NCI-H2081 treated with DMSO at 0.1 percent for 48 hours (cell line): ENCODE measurements at places on chromosomes 16 and 17.

GRCh38 chr17:7262935-7263800 is 890 bp upstream of the CLDN7 start:
- DNase-seq: no peak

- no peak for DNase-seq
These were observed 27.8 kb upstream of the GHDC start for GRCh38 chr17:42221886-42222745.

DNA sequence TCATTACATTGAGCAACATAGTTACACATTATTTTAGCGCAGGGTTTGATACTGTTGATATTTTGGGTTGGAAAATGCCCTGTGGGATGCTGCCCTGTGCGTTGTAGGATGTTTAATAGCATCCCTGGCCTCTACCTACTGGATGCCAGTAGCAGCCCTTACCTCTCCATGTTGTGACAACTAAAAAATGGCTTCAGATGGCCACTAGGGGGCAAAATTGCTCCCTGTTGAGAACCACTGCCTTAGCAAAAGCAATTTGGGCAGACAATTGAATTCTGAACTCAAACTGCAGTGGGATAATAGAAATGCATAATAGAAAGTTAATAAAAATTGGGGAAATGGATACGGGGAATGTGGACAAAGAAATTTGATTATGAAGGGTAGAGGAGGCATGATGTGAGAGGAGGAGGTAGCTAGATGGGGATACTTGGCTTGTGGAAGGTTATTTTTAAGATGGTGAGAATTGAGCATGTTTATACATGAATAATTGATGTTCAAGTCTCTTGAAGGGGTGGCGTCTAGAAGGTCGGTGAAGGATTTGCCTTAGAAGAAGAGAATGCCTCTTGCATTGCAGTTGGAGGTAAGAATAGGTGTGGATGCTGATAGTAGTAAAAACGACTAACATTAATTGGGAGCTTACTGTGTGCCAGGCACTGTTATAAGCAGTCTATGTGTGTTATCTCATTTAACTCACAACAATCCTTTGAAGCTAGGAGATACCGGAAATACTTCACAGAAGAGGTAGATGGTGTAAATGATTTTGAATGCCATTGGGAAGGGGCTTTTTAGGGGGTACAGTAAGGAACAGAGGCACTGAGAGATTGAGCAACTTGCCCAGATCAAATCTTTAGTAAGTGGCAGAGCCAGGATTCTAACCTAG is 19.0 kb downstream of the HEATR9 start:
- no peak for DNase-seq

DNA sequence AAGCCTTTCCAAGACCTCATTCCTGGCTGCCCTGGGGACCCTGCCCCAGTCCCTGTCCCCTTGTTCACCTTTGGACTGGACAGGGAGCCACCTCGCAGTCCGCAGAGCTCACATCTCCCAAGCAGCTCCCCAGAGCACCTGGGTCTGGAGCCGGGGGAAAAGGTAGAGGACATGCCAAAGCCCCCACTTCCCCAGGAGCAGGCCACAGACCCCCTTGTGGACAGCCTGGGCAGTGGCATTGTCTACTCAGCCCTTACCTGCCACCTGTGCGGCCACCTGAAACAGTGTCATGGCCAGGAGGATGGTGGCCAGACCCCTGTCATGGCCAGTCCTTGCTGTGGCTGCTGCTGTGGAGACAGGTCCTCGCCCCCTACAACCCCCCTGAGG is 38.7 kb upstream of the IL21R start:
- DNase-seq: no peak

DNA sequence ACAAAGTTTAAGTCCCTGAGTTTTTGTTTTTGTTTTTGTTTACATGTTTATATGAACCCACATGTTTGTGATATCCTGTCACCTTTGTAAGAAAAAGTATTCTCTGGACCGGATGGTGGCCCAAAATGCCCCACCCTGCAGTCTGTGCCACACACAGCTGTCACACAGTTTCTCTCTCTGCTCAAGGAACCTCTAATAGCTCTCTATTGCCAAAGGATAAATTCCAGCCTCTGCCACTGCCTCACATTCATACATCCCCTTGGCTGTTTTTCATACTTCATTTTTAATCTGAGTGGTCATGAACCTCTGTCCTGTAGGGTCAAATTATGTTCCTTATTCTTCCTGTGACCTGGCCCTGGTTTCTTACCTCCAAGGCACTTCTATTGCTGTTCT is 520.3 kb upstream of the CDH5 start:
- DNase-seq: no peak

DNA sequence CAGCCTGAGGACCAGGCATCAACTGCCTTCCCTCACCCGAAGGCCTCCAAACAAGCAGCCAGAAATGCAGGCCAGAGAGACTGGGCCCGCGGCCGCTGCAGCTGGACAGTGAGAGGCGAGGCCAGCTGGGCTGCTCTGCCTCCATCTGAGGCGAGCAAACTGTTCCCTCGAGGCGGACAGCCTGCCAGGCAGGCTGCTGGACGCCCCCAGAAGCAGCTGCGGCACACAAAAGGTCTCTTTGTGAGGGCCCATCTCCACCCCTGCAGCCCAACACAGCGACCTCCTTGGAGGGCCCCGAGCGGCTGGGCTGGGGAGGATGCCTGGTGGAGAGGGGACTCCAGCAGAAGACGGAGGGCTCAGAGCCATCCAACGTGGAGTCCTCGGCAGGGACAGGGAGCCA is 4.7 kb downstream of the CORO7 start:
- no peak for DNase-seq

- no peak for DNase-seq
These were observed 31.7 kb upstream of the IL21R start for GRCh38 chr16:27370318-27370717.

GRCh38 chr16:66574531-66574930 is 4.7 kb upstream of the CMTM2 start:
- DNase-seq: no peak

- DNase-seq: no peak
These were observed 56.0 kb downstream of the ACSM2A start for GRCh38 chr16:20507280-20507679.

DNA sequence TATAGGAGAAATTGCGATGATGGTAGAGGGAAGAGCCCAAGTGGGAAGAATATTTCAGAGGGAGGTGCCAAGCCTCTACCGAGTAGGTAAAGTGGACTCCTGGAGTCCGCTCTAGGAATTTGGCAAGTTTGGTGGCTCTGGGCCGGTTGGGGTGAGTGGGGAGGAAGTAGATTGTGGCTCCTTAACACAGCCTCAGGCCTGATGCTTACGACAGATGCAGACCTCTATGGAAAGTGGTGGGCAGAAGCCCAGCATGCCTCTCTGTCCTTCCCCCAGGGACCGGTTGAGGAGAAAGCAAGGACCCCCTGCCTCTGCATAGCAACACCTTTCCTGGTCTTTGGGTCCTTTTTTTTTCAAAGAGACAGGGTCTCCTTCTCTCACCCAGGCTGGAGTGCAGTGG is 55.9 kb upstream of the SIAH1 start:
- DNase-seq: no peak

DNA sequence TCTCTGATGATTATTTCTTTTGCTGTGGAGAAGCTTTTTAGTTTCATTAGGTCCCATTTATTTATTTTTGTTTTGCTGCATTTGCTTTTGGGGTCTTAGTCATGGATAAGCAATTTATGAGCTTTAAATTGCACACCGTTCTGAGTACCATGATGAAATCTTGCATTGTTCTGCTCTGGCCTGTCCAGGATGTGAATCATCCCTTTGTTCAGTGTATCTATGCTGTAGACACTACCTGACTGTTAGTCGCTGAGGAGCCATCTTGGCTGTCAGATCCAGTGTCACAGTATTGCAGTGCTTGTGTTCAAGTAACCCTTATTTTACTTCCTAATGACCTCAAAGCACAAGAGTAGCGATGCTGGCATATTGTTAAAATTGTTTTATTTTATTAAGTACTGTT is 218.0 kb upstream of the CNTNAP4 start:
- no peak for DNase-seq

- no peak for DNase-seq
These were observed 21.6 kb downstream of the FOXF1 start for GRCh38 chr16:86531641-86532525.

- DNase-seq: no peak
These were observed 23.5 kb downstream of the MYO19 start for GRCh38 chr17:36511216-36511615.

DNA sequence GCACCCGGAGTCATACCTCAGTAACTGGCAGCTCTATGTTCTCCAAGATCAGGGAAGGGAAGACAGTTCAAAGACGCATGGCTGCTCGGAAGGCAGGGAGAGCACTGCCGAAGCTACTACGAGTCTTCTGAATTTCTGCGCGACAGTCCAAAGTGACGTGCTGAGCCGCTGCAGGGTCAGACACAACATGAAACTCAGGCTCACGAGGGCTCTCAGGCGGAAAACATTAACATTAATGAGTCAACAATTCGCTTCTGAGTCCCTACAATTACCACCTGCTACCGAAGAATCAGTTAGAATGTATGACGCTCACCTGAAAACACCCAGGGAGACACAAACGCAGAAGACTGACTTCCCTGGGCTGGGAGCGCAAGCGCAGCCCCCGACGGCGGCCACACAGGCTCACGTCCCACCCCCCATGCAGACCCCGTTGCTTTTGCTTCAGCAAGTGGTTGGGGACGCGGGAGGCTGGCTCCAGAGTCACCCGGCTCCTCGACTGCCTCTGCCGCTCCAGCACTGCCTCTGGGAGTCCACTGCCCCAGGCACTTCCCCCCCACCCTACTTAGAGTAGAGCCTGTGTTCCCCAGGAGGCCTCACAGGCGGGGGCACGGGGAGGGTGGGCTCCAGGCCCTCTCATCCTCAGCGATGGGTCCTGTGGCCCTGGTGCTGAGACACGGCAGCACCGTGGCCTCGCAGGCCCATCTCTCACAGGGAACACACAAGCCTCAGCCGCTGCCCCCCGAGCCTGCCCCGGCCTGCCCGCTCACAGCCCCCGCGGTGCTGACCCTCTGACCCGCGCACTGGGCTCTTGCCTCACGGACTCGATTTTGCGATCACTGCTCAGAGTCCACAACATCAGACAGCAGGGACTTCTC is 38.9 kb downstream of the LMF1 start:
- no peak for DNase-seq

DNA sequence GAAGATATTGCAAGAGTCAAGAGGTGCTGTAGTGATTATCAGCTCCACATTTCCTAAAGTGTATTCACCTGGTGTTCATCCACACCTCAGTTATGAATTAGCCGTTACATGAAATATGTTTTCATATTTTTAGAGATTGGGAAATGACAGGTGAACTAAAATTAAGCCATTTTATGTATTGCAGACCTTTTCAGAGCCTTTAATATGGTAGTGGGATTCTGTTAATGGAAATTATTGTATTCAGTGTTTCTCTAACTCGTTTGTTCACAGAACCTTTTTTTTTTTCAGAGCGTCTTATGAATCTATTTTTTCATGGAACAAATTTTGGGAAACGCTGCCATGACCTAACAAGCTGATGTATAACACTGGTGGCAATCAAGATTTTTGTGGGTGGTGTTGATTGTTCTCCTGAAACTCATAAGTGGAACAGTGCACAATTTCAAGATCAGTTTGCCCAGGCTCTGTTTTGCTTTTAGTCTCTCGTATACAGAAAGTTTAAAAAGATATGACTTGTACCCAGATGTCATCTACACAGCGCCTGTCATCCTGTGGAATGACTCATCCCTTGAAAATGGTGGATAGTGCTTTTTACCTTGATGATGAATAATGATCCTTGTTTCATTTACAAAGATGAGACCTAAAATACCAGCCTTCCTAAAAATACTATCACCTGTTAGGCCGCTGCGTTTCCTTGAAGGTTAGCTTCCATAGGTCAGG is 88.8 kb downstream of the ARHGAP44 start:
- no peak for DNase-seq

GRCh38 chr17:36463916-36464764 is 22.3 kb upstream of the ZNHIT3 start:
- DNase-seq: no peak

- DNase-seq: no peak
These were observed 278.6 kb downstream of the HAPSTR1 start for GRCh38 chr16:9370061-9370491.

GRCh38 chr16:19766554-19766884 is 48.4 kb downstream of the IQCK start:
- no peak for DNase-seq

DNA sequence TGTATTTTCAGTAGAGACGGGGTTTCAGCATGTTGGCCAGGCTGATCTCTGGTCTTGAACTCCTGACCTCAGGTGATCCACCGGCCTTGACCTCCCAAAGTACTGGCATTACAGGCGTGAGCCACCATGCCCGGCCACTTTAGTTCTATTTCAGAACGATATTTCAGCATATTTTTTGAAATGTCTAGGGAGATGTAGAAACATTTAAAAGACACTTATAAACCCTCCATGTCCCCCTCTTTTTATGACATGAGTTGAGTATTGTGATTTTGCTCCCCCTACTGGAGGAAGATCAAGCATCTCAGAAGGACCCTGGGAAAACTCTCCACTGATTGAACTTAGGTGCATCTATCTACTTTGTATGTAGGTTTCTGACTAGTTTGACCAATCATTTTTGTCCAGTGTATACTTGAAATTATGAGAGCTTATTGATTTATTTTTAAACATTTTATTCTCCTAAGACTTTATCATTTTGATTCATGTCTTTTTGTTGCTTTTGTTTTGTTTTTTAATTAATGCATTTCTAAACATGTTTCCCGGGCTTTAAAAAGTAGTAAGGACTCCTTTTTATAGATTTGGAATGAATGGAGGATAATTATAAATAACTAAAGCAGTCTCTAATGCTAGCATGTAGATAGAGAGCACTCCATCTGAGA is 105.1 kb downstream of the CHD9 start:
- no peak for DNase-seq

DNA sequence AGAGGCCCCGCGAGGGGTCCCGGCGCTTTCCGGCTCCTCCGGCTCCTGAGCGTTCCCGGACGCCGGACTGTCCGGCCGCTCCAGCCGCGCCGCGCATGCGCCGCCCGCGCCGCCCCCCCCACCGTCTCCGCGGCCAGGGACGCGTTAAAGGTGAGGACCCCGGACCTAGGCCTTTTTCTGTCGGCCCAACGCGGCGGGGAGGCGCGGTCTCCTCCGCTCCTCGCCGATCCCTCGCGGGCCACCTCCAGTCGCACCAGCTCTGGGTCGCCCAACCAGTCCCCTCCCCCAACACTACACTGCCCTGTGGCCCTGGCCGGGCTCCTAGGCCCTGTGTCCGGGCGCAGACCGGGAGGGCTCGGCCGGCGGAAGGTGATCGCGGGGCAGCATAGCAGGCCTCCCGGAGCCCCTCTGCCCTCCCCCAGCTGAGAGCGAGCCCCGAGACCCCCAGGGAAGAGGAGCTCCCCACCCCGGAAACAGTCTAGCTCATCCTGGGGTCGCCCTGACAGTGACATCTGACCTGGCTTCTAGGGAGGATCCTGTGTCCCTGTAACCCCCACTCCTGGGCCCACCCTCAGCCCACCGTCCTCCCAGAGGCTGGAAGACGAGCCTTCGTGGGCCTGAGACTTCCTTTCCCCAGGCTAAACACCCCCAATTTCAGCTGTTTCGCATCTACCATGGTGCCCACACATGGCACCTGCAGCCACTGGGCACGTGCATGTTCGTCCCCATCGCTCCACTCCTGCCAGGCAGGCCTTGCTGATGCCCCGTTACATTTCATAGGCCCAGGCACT is 14.7 kb upstream of the BCAR1 start:
- DNase-seq: no peak

- DNase-seq: no peak
These were observed 2.8 kb upstream of the RAPGEFL1 start for GRCh38 chr17:40174514-40174913.

GRCh38 chr16:3187798-3188674 is at the start of gene OR1F1:
TSS of gene OR1F1 (plus strand) at chr16:3188204.
- DNase-seq: peak; percentile 54

GRCh38 chr17:11495613-11496012 is 102.7 kb upstream of the DNAH9 start:
- DNase-seq: no peak

GRCh38 chr16:67542464-67542863 is 13.8 kb downstream of the RIPOR1 start:
- no peak for DNase-seq
